Stimulated activated CD4-positive, alpha-beta T cell treated with anti-CD3 and anti-CD28 coated beads, Interleukin-1b, Interleukin-23, amount 100 ng/mL, for 1 hour (primary cell): ENCODE measurements at places on chromosomes 16 and 17.

DNA sequence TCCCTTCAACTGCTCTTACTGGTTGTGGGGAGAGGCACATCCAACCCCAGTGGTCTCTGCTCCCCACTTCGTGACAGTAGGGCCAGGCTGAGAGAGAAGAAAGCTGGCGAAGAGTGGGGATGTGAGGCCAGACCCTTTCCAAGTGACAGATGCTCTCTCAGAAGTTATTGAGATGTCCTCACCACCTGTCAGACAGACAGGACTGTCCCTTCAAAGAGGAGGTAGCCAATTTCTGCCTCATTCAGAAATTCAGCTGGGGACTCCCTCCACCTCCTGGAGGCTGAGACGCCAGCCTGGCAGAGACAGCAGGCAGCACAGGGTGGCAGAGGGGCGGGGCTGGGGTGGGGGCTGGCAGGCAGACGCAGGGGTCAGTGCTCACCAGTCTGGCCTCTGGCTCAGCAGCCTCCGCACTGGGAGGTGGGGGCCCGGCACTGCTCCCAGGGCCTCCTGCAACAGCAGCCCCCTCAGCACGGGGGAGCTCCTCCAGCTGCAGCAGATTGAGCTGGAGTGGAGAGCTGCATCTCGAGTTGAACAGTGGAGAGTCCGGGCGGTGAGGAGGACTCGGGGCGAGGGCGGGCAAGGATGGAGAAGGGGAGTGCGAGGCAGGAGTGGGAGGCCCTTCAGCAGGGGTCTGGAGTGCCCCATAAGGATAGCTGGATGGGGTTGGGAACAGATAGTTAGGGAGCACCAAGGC, 9.2 kb downstream of the PER1 start:
- no peak for DNase-seq

DNA sequence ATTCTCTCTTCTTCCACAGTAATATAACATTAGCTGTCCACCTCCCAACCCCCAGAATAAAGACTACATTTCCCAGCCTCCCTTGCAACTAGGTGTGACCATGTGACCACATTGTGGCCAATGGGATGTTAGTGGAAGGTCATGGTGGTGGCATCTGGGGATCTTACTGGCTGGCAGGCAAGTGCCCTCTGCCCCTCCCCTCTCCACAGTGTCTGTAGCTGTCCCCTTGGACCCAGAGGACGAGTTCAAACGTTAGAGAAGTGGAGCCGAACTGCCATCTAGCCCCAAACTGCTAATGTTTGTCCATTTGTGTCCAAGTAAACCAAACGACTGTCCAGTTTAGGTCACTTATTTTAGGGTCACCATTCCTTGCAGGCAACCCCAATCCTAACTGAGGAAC, 26.6 kb upstream of the KCNG4 start:
- no peak for DNase-seq

DNA sequence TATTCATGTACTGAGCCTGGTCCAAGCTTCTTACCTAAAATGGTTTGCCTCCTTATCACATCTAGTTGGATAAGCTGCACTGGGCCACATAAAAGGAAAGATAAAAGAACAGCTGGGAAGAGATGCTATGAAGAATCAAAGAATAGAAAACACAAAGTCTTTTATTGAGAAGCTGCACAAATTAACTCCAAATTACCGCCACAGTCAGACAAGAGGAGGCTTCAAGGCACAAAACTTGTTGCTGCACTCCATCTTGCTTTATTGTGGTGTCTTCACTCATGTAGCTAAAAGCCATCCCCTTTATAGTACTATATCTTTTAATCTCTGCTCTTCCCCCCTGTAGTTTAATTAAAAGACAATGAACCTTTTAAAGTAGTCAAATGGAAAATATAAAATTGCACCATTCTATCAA, 330.6 kb upstream of the PMFBP1 start:
- no peak for DNase-seq

GRCh38 chr16:11236461-11237254, 19.3 kb downstream of the SOCS1 start:
- DNase-seq = no peak

DNA sequence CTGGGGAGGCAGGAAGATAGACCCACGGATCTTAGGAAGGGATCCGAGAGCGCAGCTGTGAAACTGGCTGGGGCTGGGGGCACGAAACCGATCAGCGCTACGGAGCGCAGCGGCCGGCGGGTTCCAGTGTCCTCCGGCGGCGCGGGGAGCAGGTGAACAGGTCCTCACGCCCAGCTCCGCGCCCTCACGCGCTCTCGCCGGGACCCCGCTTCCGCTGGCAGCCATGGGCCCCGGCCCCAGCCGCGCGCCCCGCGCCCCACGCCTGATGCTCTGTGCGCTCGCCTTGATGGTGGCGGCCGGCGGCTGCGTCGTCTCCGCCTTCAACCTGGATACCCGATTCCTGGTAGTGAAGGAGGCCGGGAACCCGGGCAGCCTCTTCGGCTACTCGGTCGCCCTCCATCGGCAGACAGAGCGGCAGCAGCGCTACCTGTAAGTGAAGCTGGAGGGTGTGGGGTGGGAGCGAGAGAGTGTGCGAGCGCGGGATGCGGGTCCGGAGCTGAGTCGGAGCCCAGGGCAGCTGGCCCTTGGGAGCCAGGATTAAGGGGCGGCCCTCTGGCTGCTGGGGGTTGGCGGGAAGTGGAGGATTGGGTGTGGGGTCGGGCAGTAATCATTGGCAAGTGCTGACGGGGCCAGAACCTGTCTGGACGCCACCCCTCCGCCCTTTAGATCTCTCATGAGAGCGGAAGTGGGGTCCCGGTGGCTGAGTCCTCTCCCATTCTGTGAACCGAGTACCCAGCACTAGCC, 479 bp downstream of the ITGA3 start:
- DNase-seq = no peak

- no peak for DNase-seq
Observed at GRCh38 chr17:81354954-81355347, 40.3 kb upstream of the BAHCC1 start.

GRCh38 chr17:48814504-48814903, 2.5 kb downstream of the TTLL6 start:
- peak; percentile 25 for DNase-seq

DNA sequence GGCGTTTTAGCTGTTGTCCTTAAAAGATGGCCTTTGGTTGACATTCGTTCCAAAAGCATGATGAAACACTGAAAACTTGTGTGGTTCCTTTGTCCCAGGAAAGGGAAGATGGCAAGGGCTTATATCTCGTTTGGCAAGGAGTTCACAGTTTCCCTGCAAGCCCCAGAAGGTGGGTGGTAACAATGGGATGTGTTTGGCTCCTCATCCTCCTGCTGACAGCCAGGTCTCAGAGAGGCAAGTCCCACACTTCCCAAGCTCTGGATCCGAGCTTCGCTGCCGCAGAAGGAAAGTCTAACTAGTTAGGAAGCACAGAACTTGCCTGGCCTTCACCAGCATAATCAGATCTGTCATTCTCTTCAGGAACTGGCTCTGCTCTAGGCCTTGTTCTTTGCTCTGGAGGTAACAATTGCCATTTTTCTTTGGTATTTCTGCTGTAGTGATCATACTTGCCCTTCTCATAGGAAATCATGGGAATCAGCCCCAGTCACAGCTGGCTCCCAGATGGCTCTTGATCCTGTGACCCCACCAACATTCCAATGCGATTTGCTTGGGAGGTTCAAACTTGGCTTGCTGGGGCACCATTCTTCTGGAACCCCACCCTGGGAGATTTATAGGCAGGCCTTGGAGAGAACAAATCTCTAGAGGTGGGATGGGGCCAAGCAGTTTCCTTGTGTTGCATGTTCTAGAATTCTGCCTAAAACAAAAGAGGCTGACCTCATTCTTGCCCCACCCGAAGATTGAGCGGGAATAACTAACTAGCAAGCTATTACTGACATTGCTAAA, 17.9 kb downstream of the KPNA2 start:
- no peak for DNase-seq

- no peak for DNase-seq
Observed at GRCh38 chr16:84737192-84738011, 37.6 kb downstream of the USP10 start.

- DNase-seq = no peak
Observed at GRCh38 chr16:11394593-11394960, 49.3 kb downstream of the RMI2 start.

DNA sequence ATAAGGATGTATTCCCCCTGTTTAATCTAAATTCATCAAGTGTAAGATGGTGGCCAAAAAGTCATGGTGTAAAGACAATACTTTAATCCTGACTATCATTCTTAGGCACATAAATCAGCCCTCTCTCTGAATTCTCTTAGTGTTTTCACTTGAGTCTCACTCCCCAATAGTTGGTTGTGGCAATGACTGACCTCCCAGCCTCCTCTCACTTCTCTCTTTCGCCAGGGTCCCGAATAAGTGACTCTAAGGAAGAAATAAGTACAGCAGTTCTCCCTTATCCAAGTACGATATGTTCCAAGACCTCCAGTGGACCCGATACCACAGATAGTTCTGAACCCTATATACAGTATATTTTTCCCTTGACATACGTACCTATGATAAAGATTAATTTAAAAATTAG, 335.3 kb downstream of the MAF start:
- no peak for DNase-seq

- no peak for DNase-seq
Observed at GRCh38 chr16:50616883-50617645, 64.0 kb downstream of the SNX20 start.

DNA sequence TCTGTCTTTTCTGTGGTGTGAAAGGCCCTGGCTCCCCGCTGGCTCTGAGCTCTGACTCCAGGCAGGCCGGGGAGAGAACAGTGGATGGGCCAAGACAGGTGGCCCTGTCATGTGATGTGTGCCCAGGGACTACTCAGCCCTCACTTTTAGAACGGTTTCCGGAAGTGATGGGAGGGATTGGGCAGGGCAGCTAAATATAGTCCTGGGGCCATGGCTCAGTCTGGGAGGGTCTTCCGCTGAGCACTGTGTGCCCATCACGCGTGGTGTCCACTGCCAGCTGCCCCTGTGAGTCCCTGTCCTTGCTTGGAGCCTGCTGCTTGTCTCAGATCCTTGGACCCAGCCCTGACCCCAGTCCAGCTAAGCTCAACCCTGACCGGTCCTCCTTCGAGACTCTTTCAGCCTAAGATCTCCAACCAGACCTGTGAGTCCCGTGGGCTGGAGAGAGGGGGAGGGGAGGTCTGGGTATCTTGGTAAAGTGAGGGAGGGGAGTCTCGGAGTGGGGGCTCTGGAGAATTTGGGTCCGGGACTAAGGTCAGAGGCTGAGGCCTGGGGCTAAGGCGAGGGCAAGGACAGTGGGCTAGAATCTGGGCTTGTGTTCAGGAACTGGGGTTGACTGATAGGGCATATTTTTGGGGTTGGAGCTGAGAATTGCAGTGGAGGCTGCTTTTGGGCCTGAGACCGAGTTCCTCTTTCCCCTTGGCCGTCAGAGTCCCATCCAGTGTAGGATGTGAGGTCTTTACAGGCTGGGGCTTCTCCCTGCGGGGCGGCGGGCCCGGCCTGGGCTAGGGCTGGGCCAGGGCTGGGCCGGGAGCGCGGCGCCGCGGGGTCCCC, at the start of gene TRIM72:
Gene TRIM72 (plus strand): TSS at position 243 of the 831 bp plus-strand sequence. CDS start 620 bp downstream, outside the sequence.
- DNase-seq = no peak

DNA sequence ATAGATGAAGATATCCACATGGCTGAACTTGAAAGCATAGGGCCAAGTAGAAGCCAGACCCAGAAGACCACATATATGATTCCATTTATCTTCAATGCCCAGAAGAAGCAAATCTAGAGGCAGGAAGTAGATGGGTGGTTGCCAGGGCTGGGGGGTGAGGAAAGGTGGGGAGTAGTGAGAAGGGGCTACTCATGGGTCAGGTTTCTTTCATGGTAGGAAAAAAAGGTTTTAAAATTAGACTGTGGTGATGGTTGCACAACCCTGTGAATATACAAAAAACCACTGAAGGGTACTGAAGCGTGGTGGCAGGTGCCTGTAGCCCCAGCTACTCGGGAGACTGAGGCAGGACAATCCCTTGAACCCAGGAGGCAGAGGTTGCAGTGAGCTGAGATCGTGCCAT, 5.4 kb downstream of the CD2BP2 start:
- no peak for DNase-seq

GRCh38 chr17:79201536-79202227, 127.1 kb downstream of the ENGASE start:
- no peak for DNase-seq

DNA sequence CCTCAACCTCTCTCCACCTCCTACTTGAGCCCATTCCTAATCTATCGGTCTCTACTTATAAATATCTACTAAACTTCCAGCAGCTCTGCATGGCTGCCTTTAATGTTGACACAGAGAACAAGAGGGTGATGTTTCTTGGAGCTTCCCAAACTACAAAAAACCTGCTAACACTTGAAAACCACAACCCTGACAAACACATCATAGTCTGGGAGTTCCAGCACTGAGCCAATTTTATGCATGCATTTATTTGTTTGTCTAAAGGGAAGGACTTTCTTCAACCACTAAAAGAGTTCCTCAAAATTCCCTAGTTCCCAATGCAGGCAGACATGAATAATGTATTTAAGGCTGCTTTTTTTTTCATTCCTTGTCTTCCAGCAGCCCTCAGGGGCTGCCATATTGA, 331.8 kb upstream of the XYLT1 start:
- no peak for DNase-seq

- no peak for DNase-seq
Observed at GRCh38 chr16:84897911-84898377, 78.2 kb downstream of the CRISPLD2 start.

DNA sequence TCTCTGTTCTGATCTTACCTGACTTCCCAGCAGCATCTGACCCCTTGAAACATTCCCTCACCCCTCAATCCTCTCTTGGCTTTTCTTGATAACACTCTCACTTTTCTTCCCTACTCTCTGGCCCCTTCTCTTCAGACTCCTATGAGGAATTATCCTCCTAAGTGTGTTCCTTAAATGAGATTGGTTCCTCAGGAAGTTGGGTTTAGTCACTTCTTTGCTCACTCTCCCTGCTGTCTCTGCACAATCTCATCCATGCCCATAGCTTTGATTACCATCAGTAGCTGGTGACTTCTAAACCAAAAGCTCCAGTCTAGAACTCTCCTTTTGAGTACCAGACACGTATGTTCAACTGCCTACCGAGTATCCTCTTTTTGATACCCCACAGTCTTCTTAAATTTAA, 13.0 kb downstream of the MED24 start:
- DNase-seq = no peak

GRCh38 chr17:73192894-73193701, at the start of gene COG1:
TSS of gene COG1 (plus strand) at chr17:73193055. CDS start at chr17:73193070, 15 bp downstream.
- DNase-seq = peak; percentile 71

DNA sequence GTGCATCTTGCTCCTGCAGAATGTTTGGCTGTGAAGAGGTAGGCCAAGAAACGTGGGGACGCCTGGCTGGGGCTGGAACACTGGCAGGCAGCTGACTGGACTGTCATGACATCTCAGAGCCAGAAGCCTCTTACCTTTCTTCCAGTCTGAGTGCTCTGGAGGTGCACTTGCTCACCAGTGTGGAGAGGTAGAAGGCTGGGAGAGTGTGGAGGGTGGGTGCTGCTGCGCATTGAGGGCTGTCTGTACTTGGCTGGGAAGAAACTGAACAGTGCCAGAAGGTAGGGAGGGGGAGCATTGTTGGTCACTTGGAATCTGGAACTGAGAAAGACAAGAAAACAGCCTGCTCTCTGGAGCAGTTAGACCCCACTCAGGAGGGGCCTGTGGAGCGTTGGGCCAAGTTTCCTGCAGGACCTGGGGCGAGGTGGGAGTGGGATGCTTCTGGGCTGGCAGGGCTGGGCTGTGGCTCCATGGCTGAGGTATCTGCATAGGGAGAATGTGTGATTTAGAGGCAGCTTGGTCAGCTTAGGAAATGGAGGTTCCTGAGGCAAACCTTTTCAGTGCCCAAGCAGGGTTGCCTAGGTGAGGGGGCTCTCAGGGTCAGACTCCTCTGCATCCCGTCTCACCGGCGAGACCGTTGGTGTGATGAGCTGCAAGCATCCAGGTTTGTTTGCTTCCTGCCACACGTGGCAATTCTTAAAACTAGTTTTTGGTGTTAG, 55.1 kb downstream of the KSR1 start:
- no peak for DNase-seq

- no peak for DNase-seq
Observed at GRCh38 chr16:23595246-23595950, 718 bp downstream of the NDUFAB1 start.
